Fibroblast of villous mesenchyme (primary cell): ENCODE measurements at places on chromosomes 6 and 20.

DNA sequence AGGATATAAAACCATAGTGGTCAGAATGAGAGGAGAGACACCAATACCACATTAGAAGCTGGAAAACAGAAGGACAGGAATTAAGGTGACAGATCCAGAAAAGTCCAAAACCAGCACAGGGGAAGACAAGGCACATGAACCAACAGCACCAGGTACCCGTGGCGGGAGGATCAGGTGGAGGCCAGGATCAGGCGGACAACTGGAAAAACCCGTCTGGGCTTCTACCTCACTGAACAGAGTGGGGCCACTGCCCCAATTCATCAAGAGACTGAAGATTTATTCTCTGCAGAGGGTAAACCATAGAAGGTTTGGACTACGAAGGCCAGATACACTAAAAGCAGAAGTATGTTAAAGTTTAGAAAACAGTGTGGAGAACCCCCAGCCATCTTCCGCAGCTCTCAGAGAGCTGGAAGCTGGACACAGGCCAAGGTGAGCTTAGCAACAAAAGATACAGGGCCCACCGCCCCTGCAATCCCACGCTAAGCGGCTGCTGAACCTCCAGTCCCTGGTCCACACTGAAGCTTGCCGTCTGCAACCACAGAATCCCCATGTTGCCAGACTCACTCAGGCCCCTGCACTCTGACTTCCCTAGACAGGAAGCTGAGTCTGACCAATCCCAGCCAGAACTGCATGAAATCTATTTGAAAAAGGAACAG, 29.9 kb downstream of the ABHD12 start:
- peak; percentile 61 for DNase-seq

GRCh38 chr6:23213651-23214050, 644.3 kb downstream of the HDGFL1 start:
- no peak for DNase-seq

DNA sequence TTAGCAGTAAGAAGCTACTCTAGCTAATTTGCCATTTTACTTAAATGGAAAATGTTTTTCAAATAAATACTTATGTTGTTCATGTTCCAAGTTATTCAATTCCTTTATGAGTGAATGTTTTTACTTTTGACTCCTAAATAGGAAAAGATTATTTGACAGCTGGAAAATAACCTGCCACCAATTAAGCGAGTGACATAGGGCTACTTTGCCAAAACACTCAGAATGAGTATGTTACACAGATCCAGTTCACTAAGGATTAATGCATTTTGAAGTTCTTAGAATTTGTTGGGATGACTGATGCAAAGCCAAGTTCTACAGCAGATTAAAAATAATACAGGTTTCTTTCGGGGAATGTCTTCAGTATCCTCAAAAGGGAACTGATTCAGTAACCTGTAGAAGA, 144.4 kb downstream of the ADGRG6 start:
- DNase-seq: no peak

- no peak for DNase-seq
These were observed 176.9 kb upstream of the ID4 start for GRCh38 chr6:19660123-19660910.

- peak; percentile 9 for DNase-seq
These were observed 17.5 kb downstream of the MRPS18A start for GRCh38 chr6:43669922-43670622.

DNA sequence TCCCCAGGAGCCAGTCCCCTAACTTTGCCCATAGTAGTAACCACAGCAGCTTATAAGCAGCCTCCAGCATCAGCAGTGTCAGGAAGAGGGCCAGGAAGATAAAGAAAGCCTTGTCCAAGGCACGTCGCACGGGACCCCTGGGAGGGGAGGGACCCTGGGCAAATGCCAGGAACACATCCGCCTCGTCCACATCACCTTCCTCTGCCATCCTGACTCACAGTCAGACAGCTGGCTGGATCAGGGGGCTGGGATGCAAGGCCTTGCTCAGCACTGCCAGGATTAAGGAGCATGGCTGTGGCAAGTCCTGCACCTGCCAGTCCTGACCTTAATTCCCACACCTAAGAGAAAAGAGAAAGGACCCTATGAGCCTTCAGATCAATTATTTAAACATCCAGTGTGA, 11.5 kb upstream of the ZBTB22 start:
- DNase-seq: no peak

GRCh38 chr6:7441048-7441775, 51.6 kb downstream of the RIOK1 start:
- no peak for DNase-seq

DNA sequence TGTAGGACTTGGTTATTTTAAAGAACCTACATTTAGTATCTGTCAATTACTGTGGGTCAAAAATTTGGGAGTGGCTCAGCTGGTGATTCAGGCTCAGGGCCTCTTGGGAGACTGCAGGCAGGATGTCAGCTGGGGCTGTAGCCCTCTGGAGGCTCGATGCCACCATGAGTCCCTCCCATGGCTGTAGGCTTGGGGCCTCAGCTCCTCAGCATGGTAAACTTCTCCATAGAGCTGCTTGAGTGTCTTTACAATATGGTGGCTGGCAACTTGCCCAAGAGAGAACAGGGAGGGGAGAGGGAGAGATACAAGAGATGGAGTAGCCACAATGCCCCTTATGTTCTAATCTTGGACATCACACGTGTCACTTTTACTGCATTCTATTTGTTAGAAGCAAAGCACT, 470.4 kb downstream of the CDH26 start:
- no peak for DNase-seq

- peak; percentile 81 for DNase-seq
These were observed 79.1 kb downstream of the TMEM242 start for GRCh38 chr6:157244175-157244574.

- no peak for DNase-seq
These were observed at the start of gene LIME1 for GRCh38 chr20:63735859-63736718. Gene LIME1 (plus strand): TSS chr20:63736664. CDS start chr20:63737550, 886 bp downstream.

GRCh38 chr6:77095936-77096627, 367.2 kb downstream of the HTR1B start:
- DNase-seq: no peak

DNA sequence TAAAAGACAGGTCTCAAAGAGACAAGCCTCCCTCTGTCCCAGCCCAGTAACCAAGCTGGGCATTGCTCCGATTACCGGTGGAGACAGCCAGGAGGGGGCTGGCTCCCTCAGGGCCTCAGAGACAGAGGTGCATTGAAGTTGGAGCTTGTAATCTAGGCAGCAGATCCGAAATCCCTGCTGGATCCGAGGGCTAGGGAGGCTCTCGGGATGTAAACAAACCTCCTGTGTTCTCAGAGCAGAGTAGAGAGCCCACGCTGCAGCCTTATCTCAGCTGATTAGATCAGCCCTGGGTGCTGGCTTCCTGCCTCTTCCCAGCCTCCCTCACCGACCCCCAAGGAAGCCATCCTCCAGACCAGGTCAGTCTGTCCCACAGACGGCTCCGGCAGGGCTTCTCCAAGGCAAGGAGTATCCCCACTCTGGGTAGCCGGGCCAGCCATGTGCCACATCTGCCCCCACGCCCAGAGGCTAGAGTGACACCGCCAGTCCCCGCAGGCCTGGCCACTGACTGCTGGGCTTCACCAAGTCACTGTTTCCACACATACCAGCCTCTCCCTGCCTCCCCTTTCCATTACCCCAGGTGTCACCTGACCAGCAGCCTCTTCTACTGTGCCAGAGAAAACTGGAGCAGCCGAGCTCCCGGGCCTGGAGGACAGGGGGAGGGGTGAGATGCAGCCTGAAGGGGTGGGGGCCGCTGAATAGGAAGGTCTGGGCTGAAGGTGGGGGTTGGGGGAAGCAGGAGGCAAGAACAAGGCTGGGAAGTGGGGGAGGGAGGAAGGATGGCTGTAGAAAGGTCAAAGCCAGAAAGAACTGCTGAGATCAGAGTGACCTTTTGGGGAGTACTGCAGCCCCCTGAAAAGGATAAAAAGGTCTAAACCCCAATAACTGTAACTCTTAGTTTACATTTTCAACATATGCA, 6.0 kb downstream of the SDC4 start:
- DNase-seq: peak; percentile 89

- no peak for DNase-seq
These were observed 32.1 kb downstream of the TGM3 start for GRCh38 chr20:2327620-2328555.

GRCh38 chr20:42432496-42433334, 757.0 kb downstream of the PTPRT start:
- DNase-seq: no peak

GRCh38 chr6:101722991-101723579, 329.6 kb downstream of the GRIK2 start:
- DNase-seq: peak; percentile 83

GRCh38 chr6:112214739-112215269, 39.6 kb downstream of the LAMA4 start:
- DNase-seq: no peak

- DNase-seq: no peak
These were observed 188.2 kb downstream of the FNDC1 start for GRCh38 chr6:159357211-159357915.

- DNase-seq: no peak
These were observed 27.2 kb upstream of the TULP4 start for GRCh38 chr6:158284876-158285655.

GRCh38 chr6:17277256-17277655, 3.9 kb upstream of the RBM24 start:
- DNase-seq: no peak

GRCh38 chr20:60215816-60216730, 257.9 kb downstream of the CDH26 start:
- DNase-seq: no peak

DNA sequence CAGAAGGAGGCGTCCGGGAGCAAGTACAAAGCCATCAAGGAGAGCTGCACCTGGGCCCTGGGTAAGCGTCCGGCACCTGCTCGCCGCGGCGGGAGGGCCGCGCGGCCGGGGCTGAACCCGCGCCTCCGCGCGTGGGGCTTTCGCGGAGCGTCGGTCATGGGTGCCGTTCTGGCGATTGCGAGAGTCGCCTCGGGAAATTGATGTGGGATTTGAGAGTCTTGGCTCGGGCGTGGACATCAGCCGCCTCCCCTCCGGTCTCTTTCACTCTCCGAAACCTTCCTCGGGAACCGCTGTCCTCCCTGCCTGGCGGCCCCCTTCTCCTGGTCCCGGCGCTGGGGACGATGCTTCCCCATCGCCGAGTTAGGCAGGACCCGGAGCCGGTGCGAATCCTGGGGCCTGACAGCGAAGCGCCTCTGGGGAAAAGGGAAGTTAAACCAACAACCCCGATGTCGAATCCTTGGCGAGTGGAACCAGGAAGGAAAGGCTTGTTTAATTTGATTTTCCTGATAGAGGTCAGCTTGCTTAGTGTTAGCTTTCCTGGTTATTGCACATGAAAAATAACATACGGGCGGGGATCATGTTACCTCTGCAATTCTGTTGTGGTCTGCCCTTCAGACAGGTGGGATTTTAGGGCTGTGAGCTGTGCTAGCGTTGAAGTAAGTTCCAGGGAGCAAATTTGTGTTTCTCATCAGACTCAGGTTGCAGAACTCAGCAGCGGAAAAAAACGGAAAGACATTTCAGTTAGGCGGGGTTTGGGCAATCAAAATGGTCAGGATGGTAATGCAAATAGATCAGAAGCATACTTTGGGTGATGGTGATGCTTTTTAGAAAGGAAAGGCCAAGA, 594 bp downstream of the ARFGEF3 start:
- no peak for DNase-seq

GRCh38 chr20:44123874-44124535, 63.0 kb downstream of the JPH2 start:
- no peak for DNase-seq

DNA sequence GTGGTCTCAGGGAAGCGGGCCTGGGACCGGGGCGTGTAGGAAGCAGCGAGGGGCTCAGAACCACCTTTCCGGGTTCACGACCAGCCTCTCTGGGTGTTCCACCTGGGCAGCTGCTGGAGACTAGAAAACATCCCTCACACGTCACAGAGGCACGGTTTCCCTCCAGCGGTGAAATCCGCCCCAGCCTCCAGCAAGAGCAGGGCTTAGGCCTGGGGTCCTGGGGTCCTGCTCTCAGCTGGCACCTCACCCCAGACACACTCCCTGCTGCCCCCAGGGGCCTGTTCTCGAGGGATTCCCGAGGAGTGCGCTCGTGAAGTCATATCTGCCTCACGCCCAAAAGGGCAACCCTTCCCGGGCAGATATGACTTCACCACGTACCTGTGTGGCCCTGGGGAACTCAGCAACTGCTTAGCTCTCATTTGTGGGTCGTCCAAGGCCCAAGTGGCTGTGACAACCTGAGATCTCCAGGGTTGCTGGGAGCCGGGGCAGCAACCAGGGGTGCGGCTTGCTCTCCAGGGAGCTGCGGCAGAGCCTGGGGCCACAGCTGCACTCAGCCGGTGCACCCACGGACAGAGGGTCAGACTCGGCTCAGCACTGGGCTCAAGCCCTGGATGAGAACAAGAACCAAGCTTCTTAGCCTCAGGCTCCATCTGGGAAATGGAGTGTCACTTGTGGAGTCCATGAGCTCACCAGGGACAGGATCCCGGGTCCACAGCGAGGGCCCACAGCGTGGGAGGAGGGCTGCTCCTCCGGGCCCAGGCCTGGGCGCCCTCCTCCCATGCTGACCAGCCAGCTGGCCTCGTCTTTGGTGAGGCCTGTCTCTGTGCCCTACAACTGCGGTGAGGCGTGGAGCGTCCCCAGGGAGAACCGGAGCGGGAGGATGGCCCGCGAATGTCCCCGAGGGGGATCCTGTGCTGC, 661 bp downstream of the FNDC11 start:
- no peak for DNase-seq

GRCh38 chr20:42886046-42886445, 303.7 kb downstream of the PTPRT start:
- no peak for DNase-seq

DNA sequence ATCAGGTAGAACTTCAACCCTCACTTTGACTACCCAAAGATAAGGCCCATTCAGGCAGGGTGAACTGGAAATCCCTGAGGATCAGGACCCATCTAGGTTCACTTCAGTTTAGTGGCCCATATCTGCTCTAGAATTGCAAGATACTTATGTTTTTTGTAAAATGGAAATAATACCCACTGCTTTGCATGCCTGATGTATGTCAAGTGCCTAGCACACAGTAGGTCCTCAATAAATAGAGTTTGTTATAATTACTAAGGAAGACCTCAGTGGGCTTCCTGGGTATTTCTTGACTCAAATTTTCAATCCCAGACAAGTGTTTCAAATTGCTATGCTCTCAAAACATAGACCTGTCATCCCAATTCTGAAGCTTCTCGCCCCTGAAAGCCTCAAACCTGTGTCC, 32.5 kb downstream of the PIGU start:
- no peak for DNase-seq

DNA sequence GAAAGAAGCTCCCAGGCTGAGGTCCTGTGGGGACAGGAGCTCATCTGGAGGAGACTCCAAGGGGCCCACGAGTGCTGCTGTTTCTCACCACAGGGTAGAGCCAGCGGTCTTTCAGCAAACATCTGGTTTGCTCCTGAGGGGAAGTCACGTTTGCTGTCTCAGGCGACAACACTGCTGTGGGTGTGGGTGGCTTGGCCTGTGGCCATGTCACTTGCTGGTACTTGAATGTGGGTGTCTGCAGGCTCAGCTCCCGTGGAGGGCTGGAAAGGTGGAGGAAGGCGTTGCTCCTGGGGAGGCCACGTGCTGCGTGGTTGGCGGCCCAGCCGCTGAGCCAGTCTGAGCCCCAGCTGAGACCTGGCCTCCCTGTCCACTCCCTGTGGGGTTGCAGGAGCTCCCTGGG, 52.8 kb upstream of the MPC1 start:
- DNase-seq: no peak

GRCh38 chr20:43320536-43320935, 130.8 kb upstream of the PTPRT start:
- no peak for DNase-seq
